ENCODE measurements at places on chromosomes 16 and 17.

DNA sequence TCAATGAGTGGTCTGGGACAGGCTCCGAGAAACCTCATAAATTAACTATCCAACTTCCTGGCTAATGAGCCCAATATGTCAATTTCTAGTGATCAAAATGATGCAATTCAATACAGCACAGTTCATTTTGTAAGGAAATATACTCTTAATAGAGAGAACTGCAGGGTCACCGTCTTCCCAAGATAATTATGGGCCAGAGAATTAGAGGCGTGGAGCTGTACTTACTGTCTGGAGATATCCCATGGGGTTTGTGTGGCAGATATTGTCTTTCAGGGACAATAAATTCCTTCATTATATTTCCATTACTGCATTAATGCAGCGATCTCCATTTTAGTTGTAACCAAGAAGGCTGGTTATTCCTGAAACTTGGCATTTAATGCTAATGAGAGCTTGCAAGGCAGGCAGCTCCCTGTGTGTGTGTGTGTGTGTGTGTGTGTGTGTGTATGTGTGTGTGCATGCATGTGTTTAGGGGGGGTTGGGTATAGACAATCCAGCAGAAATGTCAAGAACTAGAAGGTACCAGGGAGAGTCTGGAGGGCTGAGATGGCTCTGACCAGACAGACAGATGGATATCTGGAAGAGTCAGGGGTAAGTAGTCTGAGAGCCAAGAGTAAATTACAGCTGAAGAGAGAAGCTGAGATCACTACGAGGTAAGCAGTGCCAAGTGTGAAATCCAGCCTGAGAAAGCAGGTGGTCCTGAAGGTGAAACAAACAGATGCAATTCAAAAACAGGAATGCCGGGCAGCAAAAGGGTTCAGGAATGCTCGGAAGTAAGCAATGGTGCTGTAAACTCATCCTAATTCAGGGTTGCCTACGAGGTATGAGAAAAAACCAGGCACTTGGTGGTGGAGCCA is 393.0 kb downstream of the CA10 start:
- DNase-seq, result no peak

DNA sequence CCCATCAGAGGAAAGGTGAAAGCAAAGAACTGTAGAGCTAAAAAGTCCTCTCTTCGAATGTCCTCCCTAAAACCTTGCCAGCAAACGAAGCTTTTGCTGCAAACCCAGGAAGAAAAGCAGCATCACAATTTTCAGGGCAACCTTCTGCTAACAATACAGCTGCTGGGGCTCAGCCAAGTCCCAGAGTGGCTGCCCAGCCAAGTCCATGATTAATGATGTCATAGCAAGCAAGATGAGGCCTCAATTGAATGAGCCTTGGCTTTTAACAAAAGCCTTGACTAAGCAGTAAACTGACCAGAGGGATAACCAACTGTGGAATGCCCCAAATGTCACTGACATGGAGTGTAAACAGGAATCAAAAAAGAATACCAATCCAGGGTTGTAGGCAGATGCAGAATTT is 342.7 kb downstream of the PMP22 start:
- DNase-seq, result no peak

GRCh38 chr17:57402681-57403180 is 146.4 kb downstream of the MSI2 start:
- no peak for DNase-seq

GRCh38 chr16:46882940-46883307 is 1.2 kb upstream of the GPT2 start:
- no peak for DNase-seq

- no peak for DNase-seq
Measured at GRCh38 chr17:50196036-50196435, 5.4 kb downstream of the COL1A1 start.

- no peak for DNase-seq
Measured at GRCh38 chr16:3012246-3012645, 477 bp upstream of the CLDN9 start.

GRCh38 chr17:61005358-61005757 is 327.7 kb downstream of the BCAS3 start:
- DNase-seq, result no peak

GRCh38 chr17:79633154-79633553 is 22.3 kb upstream of the RBFOX3 start:
- no peak for DNase-seq

- no peak for DNase-seq
Measured at GRCh38 chr17:77611791-77612502, 346.6 kb upstream of the TNRC6C start.

DNA sequence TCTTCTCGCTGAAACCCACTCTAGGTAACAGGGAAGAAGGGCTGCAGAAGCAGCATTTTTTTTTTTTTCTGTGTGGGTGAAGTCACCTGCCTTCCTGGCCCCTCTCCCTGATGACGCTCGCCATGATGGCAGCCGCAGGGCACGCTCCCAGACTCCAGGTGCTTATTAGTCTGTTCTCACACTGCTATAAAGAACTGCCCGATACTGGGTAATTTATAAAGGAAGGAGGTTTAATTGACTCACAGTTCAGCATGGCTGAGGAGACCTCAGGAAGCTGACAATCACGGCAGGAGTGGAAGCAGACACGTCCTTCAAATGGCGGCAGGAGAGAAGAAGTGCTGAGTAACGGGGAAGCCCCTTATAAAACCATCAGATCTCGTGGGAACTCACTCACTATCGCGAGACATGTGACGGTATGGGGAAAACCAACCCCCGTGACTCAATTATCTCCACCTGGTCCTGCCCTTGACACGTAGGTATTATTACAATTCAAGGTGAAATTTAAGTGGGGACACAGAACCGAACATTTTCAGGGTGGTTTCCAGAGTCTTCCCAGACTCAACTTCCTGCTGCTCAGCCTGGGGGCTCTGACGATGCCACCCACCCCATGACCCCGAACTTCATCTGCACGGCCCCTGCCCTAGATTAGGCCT is 34.9 kb upstream of the NLRP1 start:
- no peak for DNase-seq

DNA sequence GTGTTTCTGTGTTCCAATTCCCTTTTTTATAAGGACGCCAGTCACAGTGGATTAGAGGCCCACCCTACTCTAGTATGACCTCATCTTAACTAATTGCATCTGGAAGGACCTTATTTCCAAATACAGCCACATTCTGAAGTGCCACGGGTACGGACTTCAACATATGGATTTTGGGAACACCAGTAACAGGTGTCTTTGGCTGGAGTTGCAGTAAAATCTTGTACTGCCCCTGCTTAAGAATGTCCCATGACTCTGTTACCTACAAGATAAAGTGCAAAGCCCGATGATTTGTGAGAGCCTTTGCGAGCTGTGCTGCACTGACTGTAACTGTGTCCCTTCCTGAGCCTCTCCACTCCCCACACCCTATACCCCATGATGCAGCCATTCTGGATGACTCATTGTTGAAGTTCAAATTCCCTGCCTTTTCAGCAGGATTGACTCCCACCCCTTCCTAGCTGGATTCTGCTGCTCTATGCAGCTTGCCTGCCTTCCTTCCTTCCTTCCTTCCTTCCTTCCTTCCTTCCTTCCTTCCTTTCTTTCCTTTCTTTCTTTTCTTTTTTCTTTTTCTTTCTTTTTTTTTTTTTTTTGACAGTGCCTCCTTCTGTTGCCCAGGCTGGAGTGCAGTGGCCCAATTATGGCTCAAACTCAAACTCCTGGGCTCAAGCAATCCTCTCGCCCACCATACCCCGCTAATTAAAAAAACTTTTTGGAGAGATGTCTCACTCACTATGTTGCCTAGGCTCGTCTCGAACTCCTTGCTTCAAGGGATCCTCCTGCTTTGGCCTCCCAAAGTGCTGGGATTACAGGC is 2.1 kb downstream of the HCRT start:
- DNase-seq, result no peak

DNA sequence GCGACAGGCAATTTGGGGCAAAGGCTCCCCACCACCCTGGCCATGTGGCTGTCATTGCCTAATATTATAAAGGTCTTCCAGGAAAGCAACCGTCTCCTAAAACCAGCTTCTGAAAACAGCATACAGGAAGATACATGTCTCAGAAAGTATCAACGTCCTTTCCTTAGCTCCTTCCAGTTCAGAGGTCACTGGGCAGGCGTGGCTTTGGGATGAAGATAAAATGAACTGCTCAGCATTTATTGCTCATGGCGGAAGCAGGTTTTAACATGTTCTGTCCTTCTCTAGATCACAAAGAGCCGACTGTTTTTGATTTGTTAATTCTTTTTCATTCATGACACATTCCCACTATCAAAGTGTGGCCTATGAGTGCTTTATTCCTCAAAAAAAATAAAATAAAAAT is 8.0 kb downstream of the CFAP20 start:
- no peak for DNase-seq

DNA sequence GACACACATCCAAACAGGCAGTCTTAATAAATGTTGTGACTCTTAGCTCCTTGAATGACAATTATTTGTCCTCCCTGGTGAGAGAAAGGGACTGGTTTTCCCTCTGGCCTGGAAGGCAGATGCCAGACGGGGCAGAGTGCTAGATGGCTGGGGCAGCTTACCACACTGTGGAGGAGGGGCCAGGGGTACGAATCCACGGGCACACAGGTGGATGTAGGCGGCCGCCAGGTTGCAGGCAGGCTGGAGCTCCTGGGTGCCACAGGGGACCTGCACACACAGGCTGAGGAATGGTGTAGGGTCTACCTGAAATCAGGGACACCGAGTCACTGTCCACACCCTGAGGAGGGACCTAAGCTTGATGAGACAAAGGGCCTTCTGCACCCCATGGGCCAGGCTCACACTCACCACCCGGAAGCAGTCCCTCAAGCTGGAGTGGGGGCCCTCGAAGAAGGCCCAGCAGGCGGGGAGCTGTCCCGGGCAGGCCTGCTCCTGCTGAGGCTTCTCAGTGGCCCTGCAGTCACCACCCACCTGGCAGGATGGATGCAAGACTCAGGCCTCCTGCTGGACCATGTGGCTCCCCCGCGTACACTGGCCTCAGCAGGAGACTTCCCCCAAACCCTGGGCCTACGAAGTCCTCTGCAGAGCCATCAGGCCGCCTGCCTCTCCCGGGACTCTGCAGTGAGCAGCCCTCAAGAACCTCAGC is 38.4 kb downstream of the RMI2 start:
- no peak for DNase-seq

- no peak for DNase-seq
Measured at GRCh38 chr17:64491994-64492393, 4.9 kb downstream of the POLG2 start.

- DNase-seq, result no peak
Measured at GRCh38 chr16:81237282-81237681, 1.2 kb upstream of the BCO1 start.

DNA sequence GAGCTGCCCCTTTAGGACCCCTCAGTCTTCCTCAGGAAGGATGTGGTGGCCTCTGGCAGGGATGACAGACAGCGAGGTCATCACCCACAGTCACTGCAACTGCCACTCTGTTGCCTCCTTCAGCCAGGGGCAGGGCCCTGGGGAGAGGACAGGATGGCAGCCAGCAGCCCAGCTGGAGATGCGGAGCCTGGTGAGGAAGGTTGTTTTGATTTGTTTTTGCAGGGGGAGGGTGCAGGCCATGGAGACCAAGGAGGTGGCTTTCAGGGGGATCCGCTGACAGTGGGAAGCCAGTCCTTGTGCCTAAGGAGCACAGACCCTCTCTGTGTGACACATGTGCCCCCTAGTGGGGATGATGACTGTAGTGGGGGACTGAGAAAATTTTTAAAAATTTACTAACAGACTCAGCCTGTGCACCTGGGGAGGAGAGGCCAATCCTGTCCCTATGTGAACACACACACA is 7.4 kb downstream of the PRCD start:
- DNase-seq, result no peak

DNA sequence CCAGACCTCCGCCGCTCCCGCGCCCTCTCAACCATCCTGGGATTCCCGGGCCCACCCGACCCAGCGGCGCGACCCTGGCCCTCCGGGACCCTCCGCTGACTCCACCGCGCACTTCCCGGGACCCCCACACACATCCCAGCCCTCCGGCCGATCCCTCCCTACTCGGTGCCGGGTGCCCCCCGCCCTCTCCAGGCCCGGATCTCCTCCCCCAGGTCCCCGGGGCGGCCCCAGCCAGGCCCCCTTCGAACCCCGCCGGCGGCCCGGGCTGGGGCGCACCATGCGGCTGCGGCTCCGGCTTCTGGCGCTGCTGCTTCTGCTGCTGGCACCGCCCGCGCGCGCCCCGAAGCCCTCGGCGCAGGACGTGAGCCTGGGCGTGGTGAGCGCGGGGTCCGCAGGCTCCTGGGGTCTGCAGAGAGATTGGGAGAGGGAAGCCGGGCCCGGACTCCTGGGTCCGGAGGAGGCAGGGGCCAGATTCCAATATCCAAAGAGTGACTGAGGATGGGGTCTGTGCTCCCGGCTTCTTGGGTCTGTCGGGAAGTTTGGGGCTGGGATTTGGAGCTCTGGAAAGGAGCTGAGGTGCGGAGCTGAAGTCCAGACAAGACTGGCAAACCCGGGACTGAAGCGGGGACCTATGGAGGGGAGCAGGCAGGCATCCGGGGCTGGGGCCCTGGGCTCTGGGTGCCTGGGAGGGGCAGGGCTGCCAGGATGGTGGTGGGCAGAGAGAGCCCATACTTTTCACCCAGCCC is 453 bp downstream of the MMP25 start:
- DNase-seq, result no peak

DNA sequence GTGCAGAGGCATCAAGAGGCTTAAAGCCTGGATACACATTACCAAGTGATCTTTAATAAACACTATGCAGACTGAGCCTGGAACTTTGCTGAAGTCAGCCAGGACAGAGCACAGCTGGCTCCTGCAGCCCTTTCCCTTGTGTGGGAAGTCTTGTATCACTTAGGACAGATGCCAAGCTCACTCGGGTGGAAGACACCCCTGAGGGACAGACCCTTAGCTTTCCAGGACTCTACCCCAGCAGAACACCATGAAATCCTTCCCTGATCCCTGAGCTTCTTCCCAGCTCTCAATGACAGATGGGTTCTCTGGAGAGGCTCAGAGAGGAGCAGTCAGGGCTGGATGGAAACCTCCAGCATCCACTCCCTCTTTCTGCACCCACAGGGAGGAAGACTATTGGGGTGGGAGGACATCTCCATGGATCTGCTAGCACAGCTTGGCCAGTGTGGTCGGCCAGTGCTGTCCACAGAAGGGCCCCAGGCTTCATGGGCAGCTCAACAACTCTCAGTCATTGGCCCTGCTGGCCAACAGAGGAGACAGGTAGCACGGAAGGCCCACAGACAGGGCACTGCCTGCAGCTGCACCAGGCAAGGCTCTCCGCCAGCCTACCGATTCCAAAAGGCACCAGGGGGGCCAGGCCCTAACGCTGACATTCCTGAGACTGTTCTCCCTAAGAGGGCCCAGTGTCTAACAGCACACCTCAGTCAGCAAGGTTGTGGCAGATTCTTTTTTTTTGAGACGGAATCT is 15.9 kb downstream of the RAB5C start:
- no peak for DNase-seq

- DNase-seq, result no peak
Measured at GRCh38 chr16:58025351-58026138, at the start of gene MMP15. TSS of gene MMP15 (plus strand) at chr16:58025754. CDS start at chr16:58026351, 597 bp downstream.

All from BJ (cell line).